ENCODE measurements at places on chromosomes 5 and 9. TPM values are rescaled to one million over a fixed set of nuclear protein-coding genes. Genes with fewer than 3 reads are reported as not detected.

DNA sequence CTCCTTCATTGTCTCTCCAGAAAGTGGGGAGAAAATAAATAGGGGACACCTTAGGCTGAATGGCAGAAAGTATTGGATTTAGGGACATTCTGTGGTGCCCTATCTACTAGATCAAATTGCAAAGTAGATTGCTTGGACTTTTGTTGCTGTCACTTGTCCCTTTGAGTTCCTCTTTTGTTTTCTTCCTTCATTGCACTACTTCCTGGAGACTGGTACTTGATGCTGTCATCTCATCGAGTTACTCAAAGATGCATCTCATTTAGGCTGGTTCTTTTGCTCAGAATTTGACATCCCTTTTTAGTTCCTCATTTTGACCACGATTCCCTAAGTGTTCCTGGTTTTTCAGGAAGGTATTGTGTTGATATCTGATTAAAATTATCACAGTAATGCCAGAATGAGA, 137.6 kb downstream of the ADGRV1 start:
- DNase-seq = no peak

The LECT2 gene
- not detected for total RNA-seq

DNA sequence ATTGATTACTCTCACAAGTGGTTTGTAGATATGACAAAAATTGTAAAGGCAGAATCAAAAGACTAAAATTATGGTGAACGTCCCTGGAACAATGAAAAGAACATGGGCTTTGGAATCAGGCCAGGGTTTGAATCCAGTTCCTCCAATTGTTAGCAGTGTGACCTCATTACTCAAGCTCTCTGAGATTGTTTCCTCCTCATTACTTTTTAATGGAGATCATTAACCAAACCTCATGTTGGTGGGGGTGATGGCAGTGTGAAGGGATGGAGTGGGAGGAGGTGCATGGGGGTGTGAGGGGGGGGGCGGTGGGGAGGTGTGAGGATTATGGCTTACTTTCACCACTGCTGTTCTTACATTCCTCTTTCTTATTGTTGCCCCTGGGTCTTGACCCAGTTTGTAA, 44.1 kb upstream of the FOXE1 start:
- DNase-seq = no peak

The RNF130 gene
- total RNA-seq = 9.7 TPM

- peak; percentile 81 for DNase-seq
Observed at GRCh38 chr9:113657765-113658544, 194.4 kb downstream of the RGS3 start.

- no peak for DNase-seq
Observed at GRCh38 chr9:110898866-110899265, 139.4 kb downstream of the LPAR1 start.

DNA sequence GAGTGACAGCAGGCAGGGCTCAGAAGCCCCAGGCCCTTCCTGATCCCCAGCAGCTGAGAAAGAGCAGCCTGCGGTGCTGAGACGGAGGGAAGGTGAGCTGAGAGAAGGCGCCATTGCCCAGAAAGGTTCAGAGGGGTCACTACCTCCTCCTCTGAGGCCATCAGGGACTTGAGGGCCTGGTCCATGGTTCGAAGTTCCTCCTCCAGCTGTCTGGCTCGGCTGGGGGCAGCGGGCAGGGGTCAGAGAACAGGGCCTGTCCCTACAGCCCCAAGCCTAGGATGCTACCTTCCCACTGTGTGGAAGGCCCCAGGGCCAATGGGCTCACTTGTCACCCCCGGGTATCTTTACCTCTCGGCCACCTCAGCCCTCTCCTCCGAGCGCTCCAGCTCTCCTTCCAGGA, 4.8 kb downstream of the TPM2 start:
- DNase-seq = no peak

DNA sequence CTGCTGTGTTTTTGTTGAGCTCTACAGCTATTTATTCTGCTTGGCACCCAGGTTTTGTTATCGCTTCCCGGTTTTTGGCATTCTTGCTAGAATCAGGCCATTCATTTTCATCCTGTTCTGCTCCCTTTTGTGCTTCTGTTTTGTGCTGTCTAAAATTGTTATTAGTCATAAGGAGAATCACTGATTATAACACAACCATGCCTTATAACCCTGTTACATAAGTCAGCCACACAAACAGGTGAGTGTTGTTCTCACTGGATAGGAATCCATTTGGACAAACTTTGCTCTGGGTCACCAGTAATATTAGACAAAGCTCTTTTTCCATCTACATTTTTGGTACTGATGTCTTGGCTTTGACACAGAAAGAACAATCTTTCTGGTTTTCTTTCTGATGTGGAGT, 622.8 kb downstream of the PSAT1 start:
- no peak for DNase-seq

GRCh38 chr9:37337301-37337890, 85.1 kb upstream of the GRHPR start:
- no peak for DNase-seq

DNA sequence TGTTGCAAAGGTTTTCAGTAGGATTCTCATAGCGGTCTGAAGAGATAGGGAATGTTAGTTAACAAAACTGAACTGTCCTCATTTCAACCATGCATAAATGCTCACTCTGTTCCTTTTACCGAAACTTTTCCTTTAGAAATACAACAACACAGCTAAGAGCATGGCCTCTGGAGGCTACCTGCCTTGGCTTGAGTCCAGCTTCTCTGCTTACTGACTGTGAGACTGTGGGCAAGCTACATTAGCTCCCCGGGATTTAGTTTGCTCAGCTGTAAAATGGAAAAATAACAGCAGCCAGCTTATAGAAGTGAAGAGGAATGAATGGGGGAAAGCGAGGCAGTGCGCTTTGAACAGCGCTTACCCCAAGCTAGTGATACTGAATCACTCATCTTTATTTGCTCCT, 507.9 kb upstream of the DAP start:
- no peak for DNase-seq

GRCh38 chr5:54553659-54554207, 36.2 kb downstream of the SNX18 start:
- no peak for DNase-seq

GRCh38 chr9:92406477-92406876, 2.1 kb upstream of the OGN start:
- peak; percentile 16 for DNase-seq

GRCh38 chr5:72036951-72037350, 70.3 kb upstream of the MAP1B start:
- peak; percentile 24 for DNase-seq

GRCh38 chr9:101138509-101138908, 110.0 kb downstream of the PLPPR1 start:
- no peak for DNase-seq

DNA sequence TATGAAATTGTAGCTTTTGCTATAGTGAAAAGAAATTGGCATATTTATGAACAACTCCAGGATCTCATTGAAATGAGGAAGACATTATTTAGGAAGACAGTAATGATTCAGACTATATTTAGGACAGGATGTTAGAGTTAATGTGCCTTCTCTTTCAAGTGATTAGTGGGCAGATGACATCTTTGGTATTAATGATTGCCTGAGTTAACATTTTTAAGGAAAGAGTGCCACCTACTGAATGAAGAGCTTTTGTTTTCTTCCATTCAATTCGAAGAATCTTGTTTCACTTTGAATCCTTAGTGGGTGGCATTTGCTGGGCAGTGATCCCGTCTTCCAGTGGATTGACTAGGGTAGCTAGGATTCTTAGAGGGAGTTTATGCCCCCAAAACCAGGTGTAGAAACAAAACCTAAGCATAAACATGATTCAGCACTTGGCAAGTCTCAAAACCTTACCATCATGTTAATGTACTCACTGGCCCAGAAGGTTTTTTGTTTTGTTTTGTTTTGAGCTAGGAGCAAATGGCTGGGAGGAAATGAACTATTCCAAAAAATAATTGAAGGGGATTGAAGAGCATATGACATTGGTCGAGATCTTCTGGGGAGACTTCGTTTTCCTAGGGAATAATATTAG, 23.2 kb downstream of the MAP3K1 start:
- DNase-seq = peak; percentile 86

Data from fibroblast of villous mesenchyme (primary cell).